ENCODE measurements at places on chromosomes 6 and 20.

DNA sequence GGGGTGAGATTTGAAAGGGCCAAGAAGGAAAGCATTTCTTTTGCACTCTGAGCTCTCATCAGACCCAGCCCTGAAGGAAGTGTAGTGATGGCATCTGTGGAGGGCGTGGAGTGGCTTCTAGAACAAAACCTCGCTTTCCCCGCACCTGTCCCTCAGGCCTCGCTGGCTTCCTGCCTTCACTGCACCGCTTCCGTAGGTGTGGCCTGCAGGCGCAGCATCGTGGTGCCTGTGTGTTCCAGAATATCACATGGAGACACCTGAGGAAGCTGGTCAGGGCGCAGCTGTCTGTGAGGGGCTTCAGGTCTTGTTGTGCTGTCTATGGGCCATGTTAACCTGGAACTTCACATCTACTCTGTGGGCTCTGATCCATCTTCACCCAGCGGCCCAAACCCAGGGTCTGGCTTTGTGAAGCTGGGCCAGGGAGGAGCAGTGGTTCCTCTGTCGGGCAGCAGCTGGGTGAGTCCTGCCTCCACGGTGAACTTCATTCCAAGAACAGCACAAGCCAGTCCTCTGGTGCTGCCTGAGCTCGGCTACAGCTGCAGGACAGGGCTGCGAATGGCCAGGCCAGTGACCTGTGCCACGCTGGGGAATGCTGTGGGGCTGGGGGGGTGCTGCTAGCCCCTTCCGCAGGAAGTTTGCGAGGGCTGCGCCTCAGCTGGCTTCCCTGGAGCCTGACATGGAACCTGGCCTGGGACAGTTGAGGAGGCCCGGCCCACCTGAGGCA lies 40.9 kb downstream of the DSTN start:
- no peak for DNase-seq

- peak; percentile 86 for DNase-seq
These were observed 91.3 kb upstream of the DTNBP1 start for GRCh38 chr6:15754035-15754705.

DNA sequence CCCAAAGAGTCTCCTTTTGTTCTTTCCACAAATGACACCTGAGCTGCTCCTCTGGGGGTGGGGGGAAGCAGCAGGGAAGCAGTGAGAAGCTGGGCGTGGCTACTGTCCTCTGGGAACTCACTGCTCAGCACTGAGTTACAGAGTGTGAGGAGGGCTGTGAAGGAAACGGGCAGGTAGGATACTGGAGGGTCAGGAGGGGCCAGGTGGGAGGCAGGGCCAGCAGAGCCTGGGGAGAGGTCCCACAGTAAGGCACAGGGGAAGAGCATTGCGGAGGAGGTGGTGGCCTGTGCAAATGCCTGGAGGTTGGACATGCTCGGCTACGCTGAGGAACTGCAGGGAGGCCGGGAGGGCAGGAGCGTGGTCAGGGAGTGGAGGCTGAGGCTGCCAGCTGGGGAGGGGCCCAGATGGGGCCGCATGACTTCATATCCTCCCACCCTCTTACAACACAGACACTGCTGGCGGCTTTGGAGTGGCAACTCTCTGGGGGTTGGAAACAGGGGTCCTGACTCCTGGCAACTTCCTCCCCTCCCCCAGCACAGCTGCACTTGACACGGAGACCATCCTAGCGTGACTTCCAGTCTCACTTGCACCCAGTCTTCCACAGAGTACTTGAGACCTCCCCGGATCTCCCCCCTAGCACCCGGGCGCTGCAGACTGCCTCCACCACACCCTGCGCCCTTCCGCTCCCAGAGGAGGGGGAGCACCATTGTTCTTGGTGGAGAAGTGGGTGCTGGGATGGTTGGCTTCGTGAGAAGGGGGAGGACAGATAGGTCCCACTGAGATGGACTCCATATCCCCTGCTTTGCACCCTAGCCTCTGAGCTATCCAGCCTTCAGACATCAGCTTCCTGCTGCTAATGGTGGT lies 34.2 kb downstream of the RBM38 start:
- peak; percentile 29 for DNase-seq

DNA sequence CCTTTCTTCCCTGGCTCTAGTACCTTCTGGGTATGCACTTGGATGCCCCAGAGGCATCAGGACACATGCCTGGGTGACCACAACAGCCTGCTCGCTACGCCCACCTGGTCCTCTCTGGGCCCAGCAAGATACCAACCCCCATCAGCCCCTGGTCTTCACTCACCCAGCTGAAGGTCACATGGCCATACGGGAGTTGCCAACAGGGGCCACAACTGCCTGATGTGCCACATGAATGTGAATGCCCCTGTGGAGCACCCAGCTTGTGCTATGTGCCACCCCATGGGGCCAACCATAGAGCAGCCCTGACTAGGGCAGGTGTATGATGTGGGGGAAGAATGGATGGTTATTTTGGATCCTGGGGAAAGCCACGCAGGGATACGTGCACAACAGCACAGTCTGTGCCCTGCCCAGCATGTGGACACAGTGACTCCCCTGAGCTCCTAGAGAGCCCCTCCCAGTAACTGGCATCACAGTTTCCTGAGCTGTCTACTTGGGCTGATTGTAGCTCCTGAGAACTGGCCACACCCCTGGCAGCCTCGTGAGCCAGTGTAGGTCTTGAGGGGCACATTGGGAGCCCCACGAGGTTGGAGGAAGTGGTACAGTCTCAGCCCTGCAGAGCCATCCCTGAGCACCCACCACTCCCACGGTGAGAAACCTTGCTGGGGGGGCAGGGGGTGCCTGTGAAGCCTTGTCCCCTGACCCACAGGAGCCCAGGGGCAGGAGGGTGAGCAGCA lies 10.5 kb upstream of the PCMTD2 start:
- no peak for DNase-seq

DNA sequence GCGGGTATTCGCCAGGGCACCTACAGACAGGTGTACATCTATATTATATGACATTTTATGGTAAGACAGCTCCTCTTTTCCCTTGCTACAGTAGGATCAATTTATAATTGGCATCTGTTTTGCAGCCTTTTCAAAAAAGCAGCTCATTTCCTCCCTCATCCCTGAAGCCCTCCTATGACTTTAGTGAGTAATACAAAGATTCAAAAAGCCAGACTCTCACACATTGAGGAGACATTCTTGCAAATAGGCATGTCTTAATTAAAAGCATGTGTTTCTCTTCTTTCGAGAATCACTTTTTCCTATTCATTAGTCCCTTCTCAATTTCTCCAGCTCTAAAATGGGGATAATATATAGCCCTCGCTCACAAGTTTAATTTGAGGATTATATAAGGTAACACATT lies 283.4 kb downstream of the TBC1D7 start:
- no peak for DNase-seq

- DNase-seq = no peak
These were observed 692.1 kb downstream of the HTR1B start for GRCh38 chr6:76771059-76771634.

GRCh38 chr20:38725148-38725901 lies 1.0 kb downstream of the SLC32A1 start:
- peak; percentile 68 for DNase-seq

DNA sequence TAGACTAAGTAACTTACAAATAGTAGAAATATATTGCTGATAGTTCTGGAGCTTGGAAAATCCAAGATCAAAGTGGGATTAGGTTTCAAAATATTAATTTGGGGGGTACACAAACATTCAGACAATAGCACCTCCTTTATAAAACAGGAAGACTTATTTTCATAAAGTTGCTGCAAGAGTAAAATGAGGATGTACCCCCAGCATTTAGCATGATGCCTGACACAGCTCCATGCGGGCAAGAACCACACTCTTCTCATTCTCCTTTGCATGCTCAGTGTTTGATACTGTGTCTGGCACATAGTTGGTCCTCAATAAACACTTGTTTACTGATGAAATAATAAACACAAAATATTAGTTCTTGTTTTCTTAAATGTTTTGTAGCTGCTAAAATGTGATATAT lies 332.9 kb downstream of the TFAP2A start:
- DNase-seq = no peak

DNA sequence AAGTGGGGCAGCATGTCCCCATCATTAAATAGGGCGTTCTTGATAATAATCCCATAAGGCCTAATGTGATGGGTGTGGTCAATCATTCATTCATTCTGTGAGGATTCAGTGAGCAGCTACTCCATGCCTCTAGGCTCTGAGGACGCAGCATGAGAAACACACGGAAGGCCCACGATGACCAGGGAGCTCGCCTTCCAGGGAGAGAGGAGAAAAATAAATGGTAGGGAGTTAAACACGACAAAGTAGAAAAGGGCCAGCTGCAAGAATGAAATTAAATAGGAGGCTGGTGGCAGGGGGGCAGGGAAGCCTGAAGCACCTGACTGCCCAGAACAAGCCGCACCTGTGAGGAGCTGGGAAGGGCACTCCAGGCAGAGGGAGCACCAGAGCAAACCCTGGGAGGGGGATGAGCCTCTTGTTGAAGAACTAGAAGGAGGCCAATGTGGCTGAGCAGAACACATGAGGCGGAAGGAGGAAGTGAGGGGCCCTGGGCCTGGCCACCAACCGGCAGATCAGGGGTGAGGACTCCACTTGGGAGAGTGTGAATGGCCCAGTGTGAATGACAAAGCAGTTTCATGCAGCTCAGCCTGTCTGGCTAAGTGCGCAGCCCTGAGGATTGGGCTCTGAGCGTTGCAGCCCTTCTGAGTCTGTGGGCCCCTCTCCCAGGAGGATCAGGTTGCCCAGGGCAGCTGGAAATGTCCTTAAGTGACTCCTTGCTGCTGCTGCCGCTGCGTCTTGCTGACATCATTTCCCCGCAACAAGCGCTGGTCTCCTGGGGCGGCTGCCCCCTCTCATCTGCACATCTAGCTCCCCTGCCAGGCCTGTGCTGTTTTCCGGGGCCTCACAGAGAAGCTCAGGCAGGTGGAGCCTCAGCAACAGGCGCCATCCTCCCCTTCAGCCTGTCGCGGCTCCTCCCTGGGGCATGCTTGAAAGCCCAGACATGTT lies 99.9 kb downstream of the CDH26 start:
- peak; percentile 74 for DNase-seq

GRCh38 chr6:166466178-166467122 lies 83.7 kb upstream of the MPC1 start:
- DNase-seq = no peak

Data from mesendoderm (in vitro differentiated cells).